ENCODE measurements at places on chromosomes 12 and 14.

DNA sequence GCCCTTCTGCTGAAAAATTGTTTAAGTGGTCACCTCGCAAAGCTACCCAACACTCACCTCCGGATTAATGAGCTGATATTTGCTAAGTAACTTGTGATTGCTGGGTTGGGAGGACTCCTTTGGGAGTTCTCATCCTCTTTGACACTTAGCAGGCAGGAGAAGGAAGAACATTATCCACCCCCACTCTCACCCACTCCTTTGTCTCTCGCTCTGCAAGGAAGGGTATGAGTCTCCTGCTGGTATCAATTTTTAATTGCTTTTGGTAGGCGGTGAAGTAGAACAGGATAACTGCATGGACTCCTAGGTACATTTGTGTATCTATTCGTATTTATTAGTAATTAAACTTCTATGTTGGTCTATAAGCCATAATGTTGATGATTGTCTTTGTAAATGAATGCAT is 6.9 kb upstream of the ABHD12B start:
- DNase-seq = no peak

DNA sequence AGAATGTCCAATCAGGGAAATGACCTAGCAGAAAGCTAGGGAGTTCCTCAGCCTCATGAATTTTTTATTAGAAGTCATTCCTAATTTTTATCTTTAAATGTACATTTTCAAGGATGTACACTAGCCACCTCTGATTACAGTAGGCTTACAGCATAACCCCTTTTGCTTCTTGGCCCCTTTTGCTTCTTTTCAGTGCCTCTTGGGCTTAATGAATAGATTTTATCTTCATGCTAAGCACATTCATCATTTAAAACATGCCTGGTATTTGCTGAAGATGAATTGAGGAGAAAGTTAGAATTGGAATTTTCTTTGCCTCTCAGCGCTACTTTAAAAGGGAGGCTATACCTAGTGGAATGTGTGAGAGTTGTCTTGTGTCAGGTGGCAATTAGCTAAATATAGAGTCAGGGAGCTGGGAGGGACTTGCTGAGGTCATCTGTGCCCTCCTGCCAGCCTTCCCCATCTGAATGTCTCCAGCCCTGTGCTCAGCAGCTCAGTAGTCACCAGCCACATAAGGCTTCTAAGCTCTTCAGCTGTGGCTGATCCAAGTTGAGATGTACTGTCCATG is 132.1 kb downstream of the SAMD4A start:
- DNase-seq = no peak

DNA sequence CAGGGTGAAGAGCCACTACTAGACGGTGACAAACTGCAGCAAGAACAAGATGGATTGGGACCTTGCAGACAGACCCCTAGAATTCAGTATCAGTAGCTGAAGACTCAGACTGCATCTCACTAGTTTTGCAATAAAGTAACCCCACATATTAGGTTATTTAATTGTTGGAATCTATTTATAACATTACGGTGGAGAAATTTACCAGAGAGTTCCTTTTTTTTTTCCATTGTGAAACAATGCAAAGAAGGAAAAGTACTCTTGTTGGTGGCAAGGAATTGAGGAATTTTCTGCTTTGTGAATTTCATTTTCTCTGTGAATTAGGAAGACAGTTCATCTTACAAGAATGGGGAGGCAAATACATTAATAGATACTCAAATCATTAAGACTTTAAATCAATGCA is 185.7 kb upstream of the PPFIA2 start:
- DNase-seq = no peak

GRCh38 chr12:11600199-11600598 is 49.3 kb upstream of the ETV6 start:
- no peak for DNase-seq

- DNase-seq = peak; percentile 6
Measured at GRCh38 chr12:127280393-127281275, 986.3 kb upstream of the TMEM132C start.

GRCh38 chr14:20628063-20628854 is 13.2 kb downstream of the OR6S1 start:
- no peak for DNase-seq

DNA sequence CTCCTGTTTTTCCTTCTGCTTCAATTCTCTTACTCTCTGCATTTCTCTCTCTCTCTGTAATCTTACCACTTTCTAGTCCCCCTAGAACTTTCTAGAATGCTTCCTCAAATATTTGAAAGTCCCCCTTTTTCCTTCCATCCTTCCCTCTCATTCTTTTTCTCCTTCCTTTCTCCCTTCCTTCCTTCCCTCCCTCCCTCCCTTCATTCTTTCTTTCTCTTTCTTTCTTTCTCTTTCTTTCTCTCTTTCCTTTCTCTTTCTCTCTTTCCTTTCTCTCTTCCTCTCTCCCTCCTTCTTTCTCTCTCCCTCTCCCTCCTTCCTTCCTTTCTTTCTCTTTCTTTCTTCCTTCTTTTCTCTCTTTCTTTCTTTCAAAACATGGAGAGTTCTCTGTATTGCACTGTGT is 201.4 kb upstream of the IGF1 start:
- DNase-seq = no peak

- DNase-seq = peak; percentile 12
Measured at GRCh38 chr12:110688446-110689280, at the start of gene HVCN1. HVCN1 (minus strand) TSS chr12:110689115; CDS start chr12:110683245, 5,870 bp downstream.

DNA sequence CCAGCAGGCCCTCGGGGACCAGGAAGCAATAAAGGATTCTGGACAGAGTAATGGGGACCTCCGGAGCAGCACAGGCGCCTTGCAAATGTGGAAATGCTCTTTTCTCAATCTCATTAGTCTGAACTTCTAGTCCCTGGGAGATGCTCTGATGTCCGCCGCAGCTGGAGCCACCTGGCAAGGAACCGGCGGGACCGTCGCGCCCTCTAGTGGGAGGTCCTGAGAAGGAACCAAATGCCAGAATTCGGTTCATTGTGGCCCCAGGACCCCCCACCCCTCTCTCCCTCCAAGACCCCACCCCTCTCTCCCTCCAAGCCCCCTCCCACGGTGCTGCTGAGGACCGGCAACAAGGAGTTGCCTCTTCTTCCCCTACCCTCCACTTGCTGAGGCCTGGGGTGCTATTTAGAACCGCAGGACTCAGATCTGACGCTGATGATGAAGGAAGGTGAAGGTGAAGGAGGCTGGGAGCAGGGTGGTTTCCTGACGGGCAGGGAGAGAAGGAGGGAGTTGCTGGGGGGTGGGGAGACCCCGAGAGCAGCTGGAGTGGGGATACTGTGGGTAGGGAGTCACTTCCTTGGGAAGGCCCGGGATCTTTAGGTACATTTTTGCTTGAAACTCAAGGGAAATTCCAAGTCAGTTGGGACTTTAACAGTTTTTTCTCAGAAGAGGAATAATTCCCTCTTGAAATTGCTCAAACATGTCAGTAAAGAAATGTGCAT is 42.5 kb downstream of the SMIM41 start:
- peak; percentile 91 for DNase-seq

- DNase-seq = peak; percentile 50
Measured at GRCh38 chr14:56199095-56199981, 81.1 kb downstream of the PELI2 start.

DNA sequence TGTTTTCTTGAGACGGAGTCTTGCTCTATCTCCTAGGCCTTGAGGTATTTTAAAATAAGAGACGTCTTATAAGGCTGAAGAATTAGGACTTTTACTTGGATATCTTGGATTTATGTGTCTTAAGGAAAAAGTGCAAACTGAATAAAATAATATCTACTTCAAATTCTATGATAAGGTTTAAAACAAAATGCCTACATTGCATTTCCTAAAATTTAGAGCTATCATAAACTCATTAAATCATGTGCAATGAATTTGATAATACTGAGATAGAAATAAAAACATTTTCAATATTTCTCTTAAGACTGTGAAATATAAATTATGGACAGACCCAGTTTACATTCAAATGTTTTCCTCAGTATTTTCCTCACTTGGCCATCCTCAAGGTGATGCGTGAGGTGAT is 729.5 kb upstream of the LMO3 start:
- no peak for DNase-seq

DNA sequence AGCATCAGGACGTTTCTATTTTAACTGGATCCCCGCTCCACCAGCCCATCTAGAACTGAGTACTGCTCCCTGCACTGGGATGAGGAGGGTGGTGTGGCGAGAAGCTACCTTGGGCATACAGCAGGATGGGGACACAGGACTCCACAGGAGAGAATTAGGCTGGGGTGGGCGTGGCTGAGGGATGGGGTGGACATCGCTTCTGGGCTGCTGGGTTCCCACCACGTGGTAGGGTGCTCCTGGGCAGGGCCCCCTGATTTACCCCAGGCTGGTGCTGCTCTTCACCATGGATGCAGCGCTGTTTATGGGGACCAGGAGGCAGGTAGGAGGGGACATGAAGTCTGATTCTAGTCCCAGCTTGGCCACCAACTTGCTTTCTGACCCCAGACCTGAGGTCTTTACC is 41.9 kb downstream of the VDR start:
- no peak for DNase-seq

DNA sequence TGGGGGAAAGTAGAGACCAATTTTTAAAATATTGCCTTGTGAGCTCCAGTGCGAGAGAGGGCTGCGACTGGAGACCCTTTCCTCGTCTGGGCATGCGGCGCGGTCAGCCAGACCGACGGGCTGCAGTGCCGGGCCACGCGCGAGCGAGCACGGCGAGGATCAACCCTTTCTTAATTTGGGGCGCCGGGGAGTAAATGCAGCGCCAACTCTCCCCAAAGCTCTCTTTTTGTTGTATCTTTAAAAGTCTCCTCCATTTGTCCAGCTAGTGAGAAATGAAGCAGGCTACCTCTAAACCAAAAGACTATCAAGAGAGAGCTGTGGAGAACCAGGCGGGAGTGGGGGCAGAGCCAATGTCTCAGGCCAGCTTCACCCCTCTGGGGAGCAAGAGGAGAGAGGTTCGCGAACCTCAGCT is 1.4 kb downstream of the SIX1 start:
- DNase-seq = no peak

GRCh38 chr12:64064240-64064639 is 157.9 kb downstream of the KICS2 start:
- no peak for DNase-seq

DNA sequence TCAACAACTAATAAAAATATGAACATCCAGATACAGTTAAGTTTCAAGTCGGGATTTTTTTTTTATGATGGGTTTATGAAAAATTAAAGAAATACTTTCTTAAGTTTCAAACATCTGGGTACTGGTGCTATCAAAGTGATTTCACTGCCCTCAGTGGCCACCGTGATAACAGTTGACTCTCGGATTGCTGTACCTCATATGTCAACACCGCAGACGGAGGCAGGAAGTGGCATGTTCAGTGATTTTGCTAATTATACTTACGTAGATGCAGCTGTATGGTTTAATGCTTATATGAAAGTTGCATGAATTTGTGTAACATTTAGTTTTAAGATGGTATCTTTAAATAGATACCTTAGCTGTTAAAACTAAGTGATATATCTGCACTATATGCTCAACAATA is 20.8 kb upstream of the FBLN5 start:
- no peak for DNase-seq

GRCh38 chr14:53444677-53445312 is 291.7 kb upstream of the DDHD1 start:
- DNase-seq = no peak
